ENCODE measurements at places on chromosomes 7 and 10.

- DNase-seq: no peak
These were observed 303.5 kb upstream of the BMPER start for GRCh38 chr7:33601884-33602283.

GRCh38 chr10:132336919-132337407 lies 5.0 kb downstream of the LRRC27 start:
- DNase-seq: no peak

- no peak for DNase-seq
These were observed 4.5 kb downstream of the KAZALD1 start for GRCh38 chr10:101066146-101066895.

DNA sequence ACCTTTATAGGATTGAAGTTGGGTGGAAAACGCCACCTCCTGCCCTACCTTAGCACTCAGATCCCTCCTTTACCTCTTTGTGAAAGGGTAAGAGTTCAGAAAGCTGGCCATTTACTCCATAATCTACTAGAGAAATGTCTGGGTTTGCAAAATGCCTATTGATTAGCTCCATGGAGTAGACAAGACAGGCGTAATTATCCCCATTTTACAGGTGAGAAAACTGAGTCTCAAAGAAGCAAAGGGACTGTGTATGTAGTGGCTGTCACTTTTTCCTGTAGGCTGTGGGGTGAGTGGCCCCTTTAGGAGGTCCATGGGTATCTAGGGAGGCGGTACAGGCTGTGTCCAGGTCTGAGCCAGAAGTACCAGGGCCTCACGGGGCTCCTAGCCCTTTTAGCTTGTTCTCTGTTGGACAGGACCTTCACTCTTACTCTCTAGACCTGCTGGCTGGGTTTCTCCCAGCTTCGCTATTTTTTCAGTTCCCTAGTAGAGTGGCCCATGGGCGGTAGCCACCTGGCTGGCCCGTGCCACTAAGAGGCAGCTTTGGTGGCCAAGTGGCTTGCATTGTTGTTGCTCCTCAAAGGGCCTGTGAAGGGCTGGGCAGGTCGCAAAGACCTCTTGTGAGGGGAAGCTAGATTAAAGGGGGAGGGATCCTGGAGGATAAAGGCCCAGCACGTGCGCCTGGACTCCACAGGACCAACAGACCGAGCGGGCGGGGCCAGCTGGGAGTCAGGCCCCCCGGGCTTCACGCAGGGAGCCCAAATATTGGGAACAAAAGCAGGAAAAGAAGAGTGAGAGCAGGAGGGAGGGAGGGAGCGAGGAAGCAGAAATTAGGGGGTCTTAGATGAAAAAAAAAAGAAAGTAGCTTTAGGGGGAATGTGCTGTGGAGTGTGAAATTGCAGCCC lies 4.7 kb upstream of the PAX2 start:
- DNase-seq: no peak

GRCh38 chr10:88888810-88889445 lies 8.9 kb downstream of the STAMBPL1 start:
- DNase-seq: no peak

DNA sequence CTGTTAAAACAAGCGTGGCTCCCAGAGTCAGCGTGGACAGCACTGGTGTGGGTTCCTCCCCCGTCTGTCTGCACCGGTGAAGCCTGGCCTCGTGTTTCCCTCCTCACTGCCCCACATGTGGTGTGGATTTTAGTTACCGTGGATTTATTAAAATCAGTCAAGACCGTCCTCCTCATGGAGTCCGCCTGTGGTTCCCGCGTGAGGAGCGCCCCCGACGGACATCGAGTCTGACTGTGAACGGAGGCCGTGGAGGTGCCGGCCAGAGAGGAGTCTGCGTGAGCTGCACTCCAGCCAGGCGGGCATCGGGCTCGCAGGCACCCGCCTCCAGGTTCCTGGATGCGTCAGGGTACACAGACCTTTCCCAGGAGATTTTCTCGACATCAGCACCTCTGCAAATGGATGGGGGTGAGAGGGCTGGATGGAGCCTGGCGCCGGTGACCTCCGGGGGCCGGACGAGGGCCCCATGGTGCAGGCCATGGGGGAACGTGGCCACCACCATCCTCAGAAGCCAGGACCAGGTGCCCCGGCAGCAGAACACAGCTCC lies 26.3 kb upstream of the UTF1 start:
- no peak for DNase-seq

GRCh38 chr7:137386966-137387365 lies 43.4 kb upstream of the PTN start:
- no peak for DNase-seq

- DNase-seq: no peak
These were observed 165.1 kb downstream of the GLRX3 start for GRCh38 chr10:130301021-130301892.

DNA sequence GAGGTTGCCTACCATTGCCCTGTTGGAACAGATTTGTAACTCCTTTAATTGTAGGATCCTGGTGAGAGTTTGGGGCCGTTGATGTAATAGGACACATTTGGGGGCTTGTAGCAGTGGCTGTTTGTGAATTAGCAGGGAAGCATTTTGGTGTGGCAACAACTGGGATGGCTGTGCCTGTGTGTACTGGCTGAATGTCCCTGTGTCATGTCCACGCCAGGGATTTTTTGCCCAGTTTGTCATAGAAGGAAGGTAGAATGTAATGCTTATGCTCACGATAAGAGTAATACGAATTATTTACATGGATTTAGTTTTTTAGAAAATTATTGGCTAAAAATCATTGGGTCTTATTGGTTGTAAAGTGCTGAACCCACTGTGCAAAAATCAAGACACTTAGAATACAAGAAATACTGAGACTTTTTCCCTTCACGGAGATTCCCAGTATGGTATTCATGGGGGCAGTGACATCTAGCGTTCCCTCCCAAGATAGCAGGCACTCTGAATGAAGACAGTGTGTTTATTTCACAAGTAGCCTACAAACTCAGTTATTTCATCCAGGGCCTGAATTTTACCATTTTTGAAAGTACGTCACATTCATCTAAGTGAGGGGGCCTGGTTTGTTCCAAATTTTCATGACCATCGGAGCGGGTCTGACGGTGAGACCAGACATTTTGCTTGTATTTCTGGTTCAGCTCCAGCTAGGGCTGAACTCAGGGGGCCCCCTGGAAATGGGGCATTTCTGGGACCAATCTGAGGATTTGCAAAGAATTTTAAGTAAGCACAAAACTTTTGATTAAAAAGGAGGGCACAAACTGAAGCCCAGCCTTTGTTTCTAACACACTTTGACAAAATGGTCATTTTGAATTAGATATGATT lies 74.7 kb downstream of the CACNB2 start:
- no peak for DNase-seq

Measured in AG04450 (cell line).